ENCODE measurements at places on chromosomes 4 and X.

DNA sequence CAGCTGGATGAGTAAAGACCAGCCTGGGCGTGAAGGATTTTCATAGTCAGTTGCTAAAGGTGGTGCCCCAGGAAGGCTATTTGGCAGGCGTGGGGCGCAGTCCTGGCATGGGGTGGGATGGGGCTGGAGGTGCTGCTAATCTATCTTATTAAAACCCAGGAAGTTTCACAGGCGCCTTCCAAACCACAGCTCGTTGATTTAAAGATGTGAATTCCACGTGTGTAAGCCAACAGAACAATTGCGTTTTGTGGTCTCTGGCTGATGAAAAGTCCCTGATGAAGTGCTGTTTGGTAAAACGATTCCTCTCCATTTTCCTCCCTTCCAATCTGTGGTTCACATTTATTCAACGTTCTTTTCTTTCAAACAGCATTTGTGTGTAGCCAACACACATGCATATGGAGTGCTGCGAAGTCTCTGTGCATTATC is 105.0 kb downstream of the TBL1X start:
- no peak for DNase-seq

- no peak for DNase-seq
Measured at GRCh38 chr4:126414741-126415140, 1100.0 kb downstream of the FAT4 start.

DNA sequence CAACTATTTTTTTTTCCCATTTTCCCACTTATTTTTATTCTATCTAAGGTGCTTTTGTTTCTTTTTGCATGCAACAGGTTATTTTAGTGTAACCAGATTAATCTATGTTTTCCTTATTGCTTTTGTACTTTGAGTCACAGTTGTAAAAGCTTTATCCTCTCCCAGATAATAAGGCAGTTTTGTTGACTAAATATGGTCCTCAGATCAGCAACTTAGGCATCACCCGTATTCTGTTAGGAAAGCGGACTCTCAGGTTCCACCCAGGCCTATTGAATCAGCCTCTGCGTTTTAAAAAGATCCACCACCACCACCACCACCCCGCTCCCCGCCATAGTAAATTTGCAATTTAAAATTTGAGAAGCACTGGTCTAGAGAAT is 58.6 kb upstream of the USP9X start:
- DNase-seq: no peak

- DNase-seq: no peak
Measured at GRCh38 chr4:159103384-159103990, 608 bp downstream of the RAPGEF2 start.

GRCh38 chr4:56149591-56149990 is 200.8 kb downstream of the CEP135 start:
- no peak for DNase-seq

DNA sequence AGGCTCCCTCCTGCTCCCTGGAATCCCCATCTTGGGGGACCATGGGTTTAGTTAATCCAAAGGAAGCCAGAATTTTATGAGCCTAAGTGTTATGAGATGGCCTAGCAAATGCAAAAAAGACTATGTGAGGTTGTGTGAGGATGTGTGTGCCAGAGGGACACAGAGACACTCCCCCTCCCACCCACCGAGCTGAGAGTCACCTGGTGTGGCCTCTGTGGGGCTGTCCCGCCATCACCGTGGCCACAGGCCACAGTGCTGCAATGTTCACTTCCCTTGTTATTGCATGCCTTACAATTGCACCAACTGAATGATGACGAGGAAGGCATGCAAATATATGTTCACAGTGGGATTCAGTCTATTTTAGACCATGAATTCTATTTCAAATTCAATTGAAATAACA is 601 bp upstream of the FGFBP2 start:
- peak; percentile 20 for DNase-seq

- no peak for DNase-seq
Measured at GRCh38 chr4:159268607-159269006, 165.7 kb downstream of the RAPGEF2 start.

GRCh38 chr4:101953949-101954348 is 163.4 kb downstream of the BANK1 start:
- DNase-seq: no peak

DNA sequence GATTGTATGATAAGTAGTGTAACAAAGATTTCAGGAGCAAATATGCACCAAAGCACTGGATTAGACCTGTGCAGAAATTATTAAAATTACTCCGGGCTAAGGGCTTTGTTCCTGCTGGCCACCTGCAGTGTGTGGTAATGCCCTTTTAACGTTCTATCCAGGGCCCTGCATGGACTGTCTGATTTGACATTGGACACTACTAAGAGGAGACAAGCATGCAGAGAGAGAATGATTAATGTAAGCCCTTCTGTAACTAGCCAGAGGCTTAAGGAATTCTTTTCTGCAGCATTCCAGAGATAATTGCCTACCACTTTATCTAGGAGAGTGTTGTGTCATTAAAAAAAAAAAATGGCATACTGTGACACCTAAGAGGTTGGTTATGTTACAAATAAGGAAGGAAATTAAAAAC is 117.0 kb downstream of the PCDH7 start:
- DNase-seq: no peak

- DNase-seq: no peak
Measured at GRCh38 chrX:11367609-11368430, 74.6 kb downstream of the AMELX start.

DNA sequence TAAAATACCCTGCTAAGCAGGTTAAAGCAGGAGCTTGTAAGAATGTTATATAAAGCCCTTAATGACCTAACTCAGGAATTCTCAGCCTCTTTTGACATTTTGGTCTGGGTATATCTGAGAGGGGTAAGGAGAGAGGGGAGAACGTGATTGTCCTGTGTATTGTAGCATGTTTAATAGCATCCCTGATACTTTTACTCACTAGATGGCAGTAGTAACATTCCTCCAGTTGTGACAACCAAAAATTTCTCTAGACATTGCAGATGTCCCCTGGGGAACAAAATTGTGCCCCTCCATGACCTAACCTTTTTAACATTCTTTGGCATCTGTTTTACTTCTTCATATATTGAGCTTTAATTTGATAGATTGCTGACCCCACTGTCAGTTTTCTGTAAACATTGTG is 17.9 kb downstream of the SMARCA5 start:
- DNase-seq: no peak

GRCh38 chrX:133999031-133999705 is 13.8 kb upstream of the GPC3 start:
- no peak for DNase-seq

- no peak for DNase-seq
Measured at GRCh38 chr4:157885811-157886210, 287.0 kb downstream of the GASK1B start.

DNA sequence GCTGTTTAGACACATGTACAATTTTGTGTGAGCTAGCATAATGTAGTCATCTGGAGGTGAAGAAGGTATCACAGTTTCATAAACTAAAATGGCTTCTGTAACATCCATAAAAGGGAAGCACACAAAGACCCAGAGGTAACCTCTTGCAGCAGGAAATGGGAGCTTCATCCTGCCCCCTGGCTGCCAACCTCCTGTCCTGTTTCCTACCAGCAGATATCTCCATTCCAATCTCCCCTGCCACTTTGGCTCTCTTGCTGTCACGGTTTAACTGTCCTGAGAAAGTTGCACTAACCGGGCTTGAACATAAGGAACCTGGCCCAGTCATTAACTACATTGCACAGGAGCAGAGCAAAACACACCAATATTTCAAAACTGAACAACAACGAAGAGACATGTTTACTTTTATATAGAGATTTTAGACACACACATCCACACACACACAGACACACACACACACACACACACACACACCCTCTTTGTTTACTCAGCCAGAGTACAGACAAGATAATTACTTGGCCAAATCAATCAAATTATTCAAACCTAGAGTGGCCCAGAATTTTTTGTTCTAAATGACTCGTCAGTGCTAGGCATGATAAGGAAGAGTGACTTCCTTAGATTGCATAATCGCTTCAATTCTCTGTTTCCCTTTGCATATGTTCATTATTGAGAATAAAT is 24.2 kb downstream of the MID2 start:
- no peak for DNase-seq

DNA sequence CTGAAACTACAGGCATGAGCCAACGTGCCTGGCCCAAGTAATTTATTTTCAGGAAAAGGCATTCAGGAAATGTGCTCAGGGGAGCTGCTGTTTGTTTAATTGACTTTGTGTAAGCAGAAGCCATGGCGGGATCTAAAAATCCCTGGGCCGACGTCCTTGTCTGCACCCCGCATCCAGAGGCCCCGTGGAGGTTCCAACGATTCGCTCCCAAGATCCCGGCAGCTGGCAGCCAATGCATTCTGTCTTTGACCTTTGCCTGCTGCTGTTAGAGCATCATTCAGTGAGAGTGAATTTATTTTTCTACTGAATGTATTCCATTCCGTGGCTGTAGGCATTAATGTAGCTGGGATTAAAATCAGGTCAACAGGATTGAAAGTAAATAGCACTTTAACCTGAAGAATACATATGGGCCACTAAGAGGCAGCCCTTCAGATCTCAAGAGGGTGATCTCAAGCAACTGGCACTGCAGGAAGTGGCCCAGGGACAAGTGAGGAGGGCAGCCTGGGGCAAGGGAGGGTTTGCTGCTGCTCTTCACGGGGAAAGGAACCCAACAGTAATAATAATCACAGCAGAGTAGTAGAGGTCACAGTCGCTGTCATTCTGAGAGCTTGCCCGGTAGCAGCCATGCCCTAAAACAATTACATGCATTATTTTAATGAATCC is 75.2 kb downstream of the PSAPL1 start:
- no peak for DNase-seq

- no peak for DNase-seq
Measured at GRCh38 chr4:69713593-69713992, 46.8 kb downstream of the SULT1B1 start.

DNA sequence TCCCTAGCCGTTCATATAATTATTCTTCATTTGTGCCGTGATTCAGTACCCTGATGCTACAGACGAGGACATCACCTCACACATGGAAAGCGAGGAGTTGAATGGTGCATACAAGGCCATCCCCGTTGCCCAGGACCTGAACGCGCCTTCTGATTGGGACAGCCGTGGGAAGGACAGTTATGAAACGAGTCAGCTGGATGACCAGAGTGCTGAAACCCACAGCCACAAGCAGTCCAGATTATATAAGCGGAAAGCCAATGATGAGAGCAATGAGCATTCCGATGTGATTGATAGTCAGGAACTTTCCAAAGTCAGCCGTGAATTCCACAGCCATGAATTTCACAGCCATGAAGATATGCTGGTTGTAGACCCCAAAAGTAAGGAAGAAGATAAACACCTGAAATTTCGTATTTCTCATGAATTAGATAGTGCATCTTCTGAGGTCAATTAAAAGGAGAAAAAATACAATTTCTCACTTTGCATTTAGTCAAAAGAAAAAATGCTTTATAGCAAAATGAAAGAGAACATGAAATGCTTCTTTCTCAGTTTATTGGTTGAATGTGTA is 7.0 kb downstream of the SPP1 start:
- no peak for DNase-seq

- DNase-seq: no peak
Measured at GRCh38 chrX:14194711-14195110, 165.0 kb upstream of the GEMIN8 start.

DNA sequence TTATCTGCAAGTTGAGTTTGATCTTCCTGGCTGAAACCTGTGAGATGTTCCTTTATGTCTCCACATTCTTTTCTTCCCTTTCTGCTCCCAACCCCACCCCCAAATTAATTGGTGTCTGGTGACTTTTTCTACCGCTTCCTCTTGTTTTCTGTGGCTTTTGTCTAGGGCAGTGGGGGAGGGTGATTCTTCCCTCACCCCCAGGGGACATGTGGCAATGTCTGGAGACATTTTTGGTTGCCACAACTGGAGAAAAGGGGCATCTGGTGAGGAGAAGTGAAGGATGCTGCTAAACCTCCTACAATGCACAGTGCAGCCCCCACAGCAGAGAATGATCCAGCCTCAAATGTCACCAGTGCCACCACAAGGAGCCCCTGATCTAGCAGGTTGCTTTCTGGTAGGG is 152.9 kb downstream of the NHS start:
- DNase-seq: no peak

- no peak for DNase-seq
Measured at GRCh38 chrX:78619834-78620233, 39.3 kb downstream of the RTL3 start.

DNA sequence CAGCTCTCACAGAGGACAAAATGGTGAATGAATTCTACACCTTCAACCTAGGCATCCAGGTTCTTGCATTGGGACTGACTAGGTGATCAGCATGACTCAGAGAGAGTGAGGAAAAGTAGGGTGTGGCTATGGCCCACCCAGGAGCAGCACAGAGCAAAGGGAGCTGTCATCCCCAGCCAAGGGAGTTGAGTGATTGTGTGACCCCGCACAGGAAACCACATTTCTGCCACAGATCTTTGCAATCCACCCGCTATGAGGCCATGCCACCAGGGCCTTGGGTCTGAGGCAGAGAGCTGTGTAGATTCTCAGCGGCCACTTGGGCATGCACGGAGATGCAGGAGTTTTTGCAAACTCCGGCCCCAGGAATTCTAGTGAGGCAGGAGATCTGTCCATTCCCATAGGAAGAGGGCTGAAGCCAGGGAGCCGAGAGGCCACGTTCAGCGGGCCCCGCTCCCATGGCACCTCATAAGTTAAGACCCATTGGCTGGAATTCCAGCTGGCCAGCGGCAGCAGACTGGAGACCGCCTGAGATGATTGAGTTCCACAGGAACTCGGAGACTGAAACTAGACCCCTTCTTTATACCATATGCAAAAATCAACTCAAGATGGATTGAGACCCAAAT is 75.9 kb downstream of the NAA11 start:
- DNase-seq: no peak

- no peak for DNase-seq
Measured at GRCh38 chrX:103276581-103277002, at the start of gene TCEAL5. TSS of gene TCEAL5 (minus strand) at chrX:103276750. CDS start at chrX:103274563, 2,187 bp downstream.

GRCh38 chrX:96884027-96884426 is 319 bp downstream of the RPA4 start:
- DNase-seq: no peak

DNA sequence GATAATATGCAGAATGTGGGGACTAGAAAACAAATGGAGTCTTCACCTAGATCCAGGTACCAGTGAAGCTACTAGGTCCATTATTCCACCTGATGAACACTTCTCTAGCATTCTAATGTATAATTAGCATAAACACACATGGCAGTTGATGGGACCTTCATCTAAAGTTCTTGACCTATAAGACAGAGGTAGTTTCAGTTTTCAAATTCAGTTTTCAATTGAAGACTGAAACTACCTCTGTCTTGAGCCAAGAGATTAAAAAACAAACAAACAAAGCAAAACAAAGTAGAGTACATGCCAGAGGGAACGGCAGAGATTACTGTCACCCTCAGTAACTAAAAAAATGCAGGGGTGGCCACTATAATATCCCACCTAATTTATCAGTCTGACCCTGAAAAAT is 199.9 kb upstream of the NEIL3 start:
- no peak for DNase-seq

All from activated CD8-positive, alpha-beta memory T cell treated with anti-CD3 and anti-CD28 coated beads for 4 hours (primary cell).